Stimulated activated CD4-positive, alpha-beta T cell treated with anti-CD3 and anti-CD28 coated beads, TNF-alpha, amount 100 ng/mL, for 48 hours (primary cell): ENCODE measurements at places on chromosomes 7 and 10.

GRCh38 chr10:93357680-93358079 lies 124.5 kb downstream of the MYOF start:
- no peak for DNase-seq

GRCh38 chr10:86342111-86342863 lies 24.3 kb downstream of the GRID1 start:
- no peak for DNase-seq

- no peak for DNase-seq
Measured at GRCh38 chr10:30434273-30435072, 489 bp downstream of the MAP3K8 start.

- no peak for DNase-seq
Measured at GRCh38 chr7:111527545-111527944, 34.7 kb downstream of the IMMP2L start.

DNA sequence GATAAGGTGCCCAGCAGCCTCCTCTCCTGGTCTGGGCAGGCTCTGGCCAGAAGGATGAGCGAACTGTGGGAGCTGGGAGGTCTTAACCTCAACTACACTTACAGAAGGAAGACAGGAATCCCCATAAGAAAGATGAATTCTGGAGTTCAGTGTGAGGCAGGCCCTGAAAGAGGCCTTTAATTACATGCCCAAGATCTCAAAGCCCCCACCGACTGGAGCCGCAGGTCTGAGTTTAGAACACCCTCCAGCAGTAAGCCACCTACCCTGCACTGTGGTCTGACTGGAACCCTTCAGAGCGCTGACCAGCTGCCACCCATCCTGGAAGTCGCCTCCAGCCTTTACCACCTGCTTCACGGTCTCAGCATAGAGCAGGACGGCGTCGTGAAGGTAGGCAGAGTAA lies 28.2 kb upstream of the ACSL5 start:
- no peak for DNase-seq

DNA sequence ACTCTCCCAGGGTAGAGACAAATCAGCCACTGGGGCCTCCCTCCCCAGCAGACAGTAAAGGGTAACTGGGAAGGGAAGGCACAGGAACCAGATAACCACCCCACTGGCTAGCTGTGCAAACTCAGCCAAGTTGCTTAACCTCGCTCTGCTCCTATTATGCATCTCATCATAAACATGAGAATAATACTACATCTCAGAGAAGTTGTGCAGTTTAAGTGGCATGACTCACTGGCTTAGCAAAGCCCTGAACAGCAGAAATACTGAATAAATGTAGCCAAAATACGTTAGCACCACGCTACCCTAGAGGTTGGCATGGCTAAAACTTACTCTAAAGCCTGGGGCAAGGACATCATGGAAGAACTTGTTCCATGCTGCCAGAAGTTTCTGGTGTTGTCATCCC lies 128.1 kb upstream of the ANK3 start:
- no peak for DNase-seq

DNA sequence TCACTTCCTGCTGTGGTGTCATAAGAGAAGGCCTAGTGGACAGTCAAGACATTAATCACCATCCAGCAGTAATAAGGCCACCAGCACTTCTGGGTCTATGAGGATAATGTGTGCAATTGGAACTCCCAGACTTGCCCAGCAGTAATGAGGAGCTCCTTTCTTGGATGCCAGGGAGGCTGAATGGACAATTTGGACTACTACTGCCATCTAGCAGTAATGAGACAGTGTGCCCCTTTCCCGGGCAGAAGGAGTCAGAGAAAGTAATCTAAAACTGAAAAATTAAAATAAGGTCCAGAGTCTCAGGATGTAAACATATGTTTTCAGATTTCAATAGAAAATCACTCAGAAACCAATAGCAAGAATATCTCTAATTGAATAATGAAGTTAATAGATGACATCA lies 400.4 kb downstream of the CDC14C start:
- no peak for DNase-seq

DNA sequence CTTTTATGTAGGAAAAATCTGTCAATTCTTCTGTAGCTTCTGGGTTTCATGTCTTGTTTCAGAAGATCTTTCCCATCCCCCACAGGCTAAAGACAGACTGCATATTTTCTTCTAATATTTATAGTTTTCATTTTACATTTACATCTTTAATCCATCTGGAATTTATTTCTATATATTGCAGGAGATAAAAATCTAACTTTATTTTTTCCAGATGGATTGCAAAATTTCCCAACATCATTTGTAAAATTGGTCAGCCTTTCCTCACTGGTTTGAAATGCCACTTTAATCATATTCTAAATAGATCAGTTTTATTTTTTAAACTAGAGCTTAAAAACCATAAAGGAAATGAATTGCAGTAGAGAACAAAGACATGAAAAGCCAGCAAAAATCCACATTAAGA lies 46.9 kb downstream of the TMEM26 start:
- DNase-seq: no peak

DNA sequence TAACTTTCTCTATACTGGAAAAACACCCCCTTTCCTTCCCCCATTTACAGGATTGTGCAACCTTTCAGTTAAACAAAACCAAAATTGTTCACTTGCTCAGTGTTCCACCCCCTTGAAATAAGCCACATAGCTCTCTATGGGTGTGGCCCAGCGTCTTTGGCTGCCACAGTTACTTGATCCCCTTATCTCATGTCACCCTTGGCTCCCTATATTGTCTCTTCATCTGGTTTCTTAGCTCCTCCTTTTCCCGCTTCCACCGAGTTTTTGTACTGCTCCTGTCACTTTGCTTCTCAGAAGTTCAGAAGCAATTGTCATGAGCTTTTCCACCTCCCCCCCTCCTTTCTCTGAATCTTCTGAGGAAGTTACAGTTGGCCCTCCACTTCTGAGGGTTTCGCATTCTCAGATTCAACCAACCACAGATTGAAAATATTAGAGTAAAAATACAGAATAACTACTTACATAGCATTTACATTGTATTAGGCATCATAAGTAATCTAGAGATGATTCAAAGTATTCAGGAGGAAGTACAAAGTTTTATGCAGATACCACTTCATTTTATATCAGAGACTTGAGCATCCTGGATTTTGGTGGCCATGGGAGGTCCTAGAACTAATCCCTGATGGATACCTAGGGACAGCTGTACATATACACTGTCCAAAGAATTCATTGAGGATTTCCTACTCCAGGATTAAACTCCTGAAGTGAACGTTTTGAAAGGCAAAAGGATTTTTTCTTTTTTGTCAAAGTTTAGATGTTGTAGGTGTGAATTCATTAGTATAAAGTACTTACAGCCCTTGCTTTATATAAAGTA lies 60.4 kb downstream of the ADD3 start:
- peak; percentile 26 for DNase-seq

GRCh38 chr10:123559066-123559822 lies 106.9 kb upstream of the GPR26 start:
- peak; percentile 24 for DNase-seq

DNA sequence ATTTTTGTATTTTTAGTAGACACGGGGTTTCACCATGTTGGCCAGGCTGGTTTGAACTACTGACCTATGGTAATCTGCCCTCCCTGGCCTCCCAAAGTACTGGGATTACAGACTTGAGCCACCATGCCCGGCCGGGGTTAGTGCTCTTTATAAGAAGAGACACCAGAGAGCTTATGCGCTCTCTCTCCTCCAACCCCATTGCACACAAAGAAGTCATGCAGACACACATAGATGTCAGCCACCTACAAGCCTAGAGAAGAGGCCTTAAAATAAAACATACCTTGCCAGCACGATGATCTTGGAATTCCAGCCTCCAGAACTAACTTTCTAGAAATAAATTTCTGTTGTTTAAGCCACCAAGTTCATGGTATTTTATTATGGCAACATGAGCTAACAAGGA lies 10.0 kb upstream of the FAM53B start:
- no peak for DNase-seq

- no peak for DNase-seq
Measured at GRCh38 chr10:110530131-110530831, 32.6 kb downstream of the DUSP5 start.

DNA sequence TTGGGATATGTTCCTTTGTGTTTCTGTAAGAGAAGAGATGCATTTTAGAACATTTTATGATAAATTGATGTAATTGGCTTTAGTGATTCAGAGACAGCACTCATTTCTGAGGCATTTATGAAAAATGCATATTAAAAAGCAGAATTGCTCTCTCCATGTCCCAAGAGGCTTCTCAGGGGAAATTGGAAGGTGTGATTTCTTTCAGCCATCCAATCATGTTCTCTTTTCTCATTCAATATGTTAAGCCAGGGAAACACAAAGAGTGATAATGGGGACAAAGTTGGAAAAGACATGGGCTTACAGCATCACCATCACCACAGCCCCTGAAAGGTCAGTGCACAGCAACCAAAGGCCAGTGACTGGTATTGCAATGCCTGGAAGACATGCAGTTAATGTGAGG lies 129.9 kb upstream of the COL1A2 start:
- DNase-seq: no peak

DNA sequence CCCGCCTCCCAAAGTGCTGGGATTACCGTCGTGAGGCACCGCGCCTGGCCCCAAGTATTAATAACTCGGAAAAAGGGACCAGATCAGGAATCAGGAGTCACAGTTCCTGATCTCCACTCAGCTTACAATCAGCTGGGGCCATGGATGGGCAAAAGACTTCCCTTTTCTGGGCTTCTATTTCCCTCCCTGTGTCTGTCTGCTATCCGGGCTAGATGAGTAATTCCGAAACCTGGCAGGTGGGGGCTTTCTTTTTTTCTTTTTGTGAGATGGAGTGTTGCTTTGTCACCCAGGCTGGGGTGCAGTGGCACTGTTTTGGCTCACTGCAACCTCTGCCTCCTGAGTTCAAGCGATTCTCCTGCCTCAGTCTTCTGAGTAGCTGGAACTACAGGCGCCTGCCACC lies 11.6 kb downstream of the RPS24 start:
- DNase-seq: no peak
